ENCODE measurements at places on chromosomes 6 and 20.

- DNase-seq: no peak
These were observed 273.5 kb upstream of the RUNX2 start for GRCh38 chr6:45054610-45055009.

GRCh38 chr20:53124075-53124551 is 152.0 kb downstream of the TSHZ2 start:
- DNase-seq: no peak

DNA sequence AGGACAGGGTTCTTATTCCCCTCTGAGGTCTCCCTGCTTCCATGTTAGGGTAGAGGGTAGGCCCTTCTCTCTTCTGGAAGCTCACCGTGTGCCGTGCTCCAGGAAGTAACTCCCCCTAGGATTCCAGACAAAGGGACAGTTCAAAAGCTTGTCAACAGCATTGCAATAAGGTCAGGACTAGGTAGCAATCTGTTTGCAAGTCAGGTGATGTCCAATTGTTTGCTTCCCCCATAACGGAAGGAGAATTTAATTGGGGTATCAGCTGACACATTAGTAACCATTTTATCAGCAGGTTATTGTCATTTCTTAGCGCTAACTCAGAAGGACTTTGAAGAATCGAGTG is 41.9 kb downstream of the SYNJ2 start:
- no peak for DNase-seq

- DNase-seq: no peak
These were observed 549.6 kb upstream of the CITED2 start for GRCh38 chr6:139923964-139924475.

DNA sequence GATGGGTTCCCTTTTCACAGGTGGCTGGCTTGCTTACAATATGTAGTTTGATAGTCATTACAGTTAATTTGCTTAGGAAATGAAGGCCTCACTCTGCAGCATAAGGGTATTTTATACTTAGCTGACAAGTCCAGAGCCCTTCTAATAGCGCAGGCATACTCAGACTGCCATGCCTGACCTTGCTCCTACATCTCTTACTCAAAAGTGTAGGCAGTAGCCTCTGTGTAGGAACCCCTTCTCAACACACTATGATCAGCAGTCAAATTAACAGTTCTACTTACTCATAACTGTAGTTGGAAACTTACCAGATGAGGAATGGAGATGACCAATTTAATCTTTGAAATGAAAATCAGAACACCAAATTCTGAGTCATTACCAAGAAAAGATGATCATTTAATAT is 373.5 kb downstream of the TBC1D32 start:
- no peak for DNase-seq

- no peak for DNase-seq
These were observed 82.1 kb downstream of the PLEKHG1 start for GRCh38 chr6:150681578-150682395.

GRCh38 chr6:96909811-96910210 is 12.1 kb upstream of the NDUFAF4 start:
- no peak for DNase-seq

All from naive thymus-derived CD8-positive, alpha-beta T cell (primary cell).